ENCODE measurements at places on chromosomes 12 and 14.

DNA sequence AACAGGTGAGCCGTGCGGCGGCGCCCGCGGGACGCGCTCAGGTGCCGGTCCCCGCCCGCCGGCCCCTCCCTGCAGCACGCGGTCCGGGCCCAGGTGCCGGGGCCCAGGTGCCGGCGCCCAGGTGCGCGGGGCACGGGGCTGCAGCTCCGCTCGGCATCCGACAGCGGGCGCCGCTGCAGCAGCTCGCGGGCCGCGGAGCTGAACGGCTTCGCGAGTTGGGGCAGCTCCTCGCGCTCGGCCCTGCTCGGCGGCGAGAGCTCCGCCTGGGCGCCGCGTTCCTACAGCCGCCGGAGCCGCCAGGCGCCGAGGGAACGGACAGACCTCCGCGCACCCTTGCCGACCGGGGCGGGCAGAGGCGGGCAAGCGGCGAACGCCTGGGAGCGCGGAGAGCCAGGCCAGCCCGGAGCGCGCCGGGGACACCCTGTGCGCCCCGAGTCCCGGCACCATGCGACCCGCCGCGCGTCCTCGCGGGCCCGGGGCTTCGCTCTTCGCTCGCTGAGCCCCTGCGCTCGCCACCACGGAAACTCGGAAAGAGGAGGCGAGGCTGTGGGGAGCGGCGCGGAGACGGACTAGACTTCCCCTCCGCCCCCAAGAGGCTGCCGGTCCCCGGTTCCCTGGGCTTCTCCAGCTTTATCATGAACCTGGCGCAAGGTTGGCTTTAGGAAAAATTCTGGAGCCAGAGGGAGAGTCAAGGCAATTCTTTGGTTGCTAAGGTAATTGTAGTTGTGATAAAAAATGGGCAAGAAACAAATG lies at the start of gene RGS6:
RGS6 (plus strand) TSS at position 201 of the 753 bp plus-strand sequence.
- no peak for DNase-seq

- DNase-seq, result no peak
These were observed 63.5 kb downstream of the PELI2 start for GRCh38 chr14:56181681-56182085.

DNA sequence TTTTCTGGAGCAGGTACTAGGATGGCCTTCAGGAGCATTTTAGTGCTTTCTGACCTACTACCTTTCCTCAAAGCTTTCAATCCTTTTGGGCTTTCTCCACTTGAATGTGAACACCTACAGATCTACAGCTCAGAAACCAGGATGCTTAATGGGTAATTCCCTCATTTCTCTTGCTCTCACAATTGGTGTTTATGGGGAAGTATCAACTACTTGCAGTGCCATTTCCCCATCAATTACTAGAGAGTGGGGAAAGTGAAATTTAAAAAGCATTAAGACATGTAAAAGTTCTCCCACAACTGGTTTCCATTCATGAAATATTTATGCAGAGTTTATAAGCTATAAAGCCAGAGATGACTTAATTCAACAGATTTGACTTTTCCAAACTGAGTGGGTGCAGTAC lies 2.1 kb upstream of the YY1 start:
- no peak for DNase-seq

GRCh38 chr14:22767323-22767589 lies 768 bp downstream of the OXA1L start:
- no peak for DNase-seq

DNA sequence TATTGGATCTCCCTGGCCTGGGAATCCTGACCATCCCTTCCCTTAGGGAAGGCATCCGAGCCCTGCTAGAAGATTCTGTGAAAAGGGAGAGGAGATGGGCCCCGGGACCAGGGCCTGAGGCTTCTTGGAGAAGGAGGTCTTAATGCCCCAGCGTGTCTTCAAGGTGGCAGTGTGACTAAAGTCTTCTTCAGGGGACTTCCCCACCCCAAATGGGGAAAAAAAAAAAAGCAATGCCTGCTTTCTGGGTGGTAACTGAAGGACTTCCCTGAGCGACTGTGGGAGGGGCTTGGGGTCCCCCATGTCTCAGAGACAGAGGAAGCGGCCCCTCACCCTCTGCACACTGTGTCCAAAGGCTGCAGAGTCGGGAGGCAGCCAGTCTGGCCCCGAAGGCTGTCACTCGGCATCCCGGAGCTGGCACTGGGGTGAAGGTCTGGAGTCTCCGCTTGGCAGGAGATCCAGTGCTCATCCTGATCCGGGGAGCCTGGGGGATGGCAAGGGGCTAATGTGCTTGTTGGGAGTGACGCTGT lies 7.8 kb upstream of the PGF start:
- no peak for DNase-seq

DNA sequence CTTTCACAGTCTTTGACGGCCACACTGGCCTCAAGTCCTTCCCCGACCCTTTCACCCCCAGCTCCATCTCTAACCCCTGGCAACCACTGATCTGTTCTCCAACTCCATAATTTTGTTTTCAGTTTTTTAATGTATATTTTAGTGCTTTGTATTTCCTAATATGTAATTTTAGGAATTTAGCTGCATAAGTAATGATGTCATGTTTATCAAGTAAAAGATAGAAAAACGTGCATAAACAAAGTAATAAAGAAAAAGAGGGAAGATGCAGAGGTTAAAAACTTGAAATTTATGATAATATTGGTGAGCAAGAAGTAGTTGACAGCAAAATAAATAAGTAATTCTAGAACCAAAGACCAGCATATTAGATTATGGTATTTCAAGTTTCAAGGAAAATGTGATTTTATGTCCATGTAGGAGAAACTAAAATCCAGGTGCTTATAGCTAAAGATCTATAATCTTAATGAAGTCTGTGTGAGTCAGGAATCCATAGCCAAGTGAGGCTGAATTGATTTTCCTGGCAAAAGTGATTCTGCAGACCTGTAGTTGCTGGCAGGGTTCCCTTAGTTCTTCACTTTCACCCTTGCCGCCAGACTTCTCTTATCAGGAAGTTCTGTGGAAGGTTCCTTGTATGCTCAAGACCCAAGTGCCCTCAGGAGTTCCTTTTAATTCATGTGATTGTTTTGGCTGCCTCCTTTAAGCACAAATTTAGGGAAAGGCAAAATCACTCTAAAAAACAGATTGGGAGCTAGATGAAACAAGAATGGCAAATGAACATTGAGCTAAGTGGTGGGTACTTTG lies 24.4 kb downstream of the FBXW8 start:
- no peak for DNase-seq
